ENCODE measurements at places on chromosomes 7 and 10.

DNA sequence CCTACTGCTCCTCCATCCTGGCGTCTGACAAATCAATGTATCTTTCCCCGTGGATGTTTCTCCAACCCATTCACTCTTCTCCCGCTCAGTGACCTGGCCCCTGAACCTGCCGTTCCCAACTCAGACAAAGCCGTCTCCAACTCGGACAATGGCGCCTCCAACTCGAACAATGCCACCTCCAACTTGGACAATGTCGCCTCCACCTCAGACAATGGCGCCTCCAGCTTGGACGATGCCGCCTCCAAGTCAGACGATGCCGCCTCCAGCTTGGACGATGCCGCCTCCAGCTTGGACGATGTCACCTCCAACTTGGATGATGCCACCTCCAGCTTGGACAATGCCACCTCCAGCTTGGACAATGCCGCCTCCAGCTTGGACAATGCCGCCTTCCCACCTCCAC is 608.6 kb downstream of the DNAJB6 start:
- DNase-seq: no peak

DNA sequence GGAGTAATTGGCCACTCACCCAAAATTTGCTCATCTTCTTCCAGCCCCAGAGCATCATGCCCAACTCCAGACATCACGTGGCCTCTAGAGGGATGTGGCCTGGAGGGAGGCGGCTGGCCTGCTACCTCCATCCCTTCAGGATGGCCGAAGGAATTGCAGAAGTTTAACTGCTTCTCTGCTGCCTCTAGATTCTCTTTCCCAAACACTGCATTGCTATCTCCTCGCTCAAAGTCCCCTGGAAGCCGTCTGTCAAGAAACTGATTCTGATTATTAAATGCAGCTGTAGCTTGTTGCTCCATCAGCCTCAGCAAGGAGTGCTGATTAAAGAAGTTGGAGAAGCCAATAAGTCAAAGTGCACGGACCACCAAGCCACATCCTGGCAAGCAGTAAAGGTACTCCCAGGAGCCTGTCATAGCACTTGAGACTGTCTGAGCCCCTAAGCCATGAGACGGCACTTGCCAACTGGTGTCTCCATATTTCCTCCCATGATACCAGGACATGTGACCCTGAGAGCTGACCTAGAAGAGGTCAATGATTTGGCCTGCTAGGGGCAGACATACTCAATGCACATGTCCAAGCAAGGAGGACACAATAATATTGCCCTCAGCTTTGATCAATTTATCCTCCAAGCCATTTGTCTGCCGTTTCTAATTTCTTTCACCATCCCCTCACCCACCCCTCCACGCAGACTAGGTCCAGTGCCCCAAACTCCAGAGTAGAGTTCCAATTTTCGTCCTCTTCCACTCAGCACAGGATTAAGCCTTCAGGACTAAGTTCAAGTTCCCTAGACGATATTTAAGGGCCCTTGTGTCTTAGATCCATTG is 84.2 kb downstream of the TBXAS1 start:
- no peak for DNase-seq

DNA sequence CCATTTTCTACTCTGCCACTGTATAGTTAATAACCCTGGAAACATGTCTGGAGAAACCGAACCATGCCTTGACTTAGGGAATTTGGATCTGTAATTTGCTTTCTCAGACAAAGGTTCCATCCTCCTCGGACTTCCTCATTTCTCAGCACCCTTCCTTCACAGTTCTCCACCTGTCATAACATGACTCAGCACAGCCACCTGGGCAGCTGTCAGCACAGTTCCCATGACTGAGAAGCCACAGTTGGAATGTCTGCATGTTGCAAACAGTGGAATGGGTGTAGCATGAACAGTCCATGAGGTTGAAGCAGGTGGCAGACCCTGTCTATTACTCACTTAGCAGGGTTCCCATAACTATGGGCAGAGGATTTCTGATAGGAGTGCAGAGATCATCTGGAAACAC is 634 bp upstream of the OR9A4 start:
- no peak for DNase-seq

GRCh38 chr10:51663086-51663485 is 36.3 kb downstream of the CSTF2T start:
- no peak for DNase-seq

GRCh38 chr10:103881416-103882284 is 26.3 kb upstream of the SH3PXD2A start:
- DNase-seq: no peak

DNA sequence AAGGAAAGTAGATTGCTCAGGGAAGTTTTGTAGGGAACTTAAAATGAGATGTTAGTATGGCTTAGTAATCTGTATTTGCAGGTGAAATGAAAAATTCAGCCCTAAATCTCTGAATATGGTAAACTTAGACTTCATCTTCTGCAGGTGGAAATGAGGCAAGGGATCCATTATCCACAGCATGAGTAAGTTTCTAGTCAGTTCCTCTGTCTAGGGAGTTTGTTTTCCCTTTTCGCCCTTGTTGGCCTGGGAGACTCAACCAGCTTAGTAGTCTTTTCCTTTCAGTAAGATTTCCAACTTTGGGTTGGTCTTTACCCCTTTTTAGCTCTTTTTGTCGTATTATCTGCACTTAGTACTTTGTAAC is 65.6 kb downstream of the ZEB1 start:
- DNase-seq: no peak

GRCh38 chr10:68553138-68553537 is 7.0 kb upstream of the TET1 start:
- no peak for DNase-seq

DNA sequence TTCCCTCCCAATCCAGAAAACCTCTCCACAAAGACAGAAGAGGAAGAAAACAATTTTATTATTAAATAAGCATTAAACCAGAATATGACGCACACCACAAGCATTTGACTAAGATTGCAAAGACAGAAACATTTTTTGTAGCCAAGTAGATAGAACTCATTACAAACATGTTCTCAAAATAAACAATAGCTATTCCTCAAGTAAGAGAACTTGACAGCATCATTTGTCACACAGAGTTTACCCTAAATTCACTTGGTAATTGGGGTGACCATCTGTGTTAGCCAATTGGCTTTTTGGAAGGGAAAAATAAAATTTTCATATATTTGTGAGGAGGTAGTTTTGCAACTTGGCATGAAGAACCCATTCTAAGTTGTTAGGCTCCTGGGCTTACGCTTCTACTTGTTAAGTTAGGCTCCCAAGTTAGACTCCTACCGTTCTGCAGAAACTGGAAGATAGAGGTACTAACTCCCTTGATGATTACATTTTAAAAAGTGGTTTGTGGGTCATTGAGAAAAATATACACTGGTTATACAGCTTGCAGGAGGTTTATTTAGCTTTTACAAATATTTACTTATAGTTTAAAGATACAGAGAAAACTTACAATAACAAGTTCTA is 618.6 kb upstream of the CNTNAP2 start:
- no peak for DNase-seq

- DNase-seq: no peak
Measured at GRCh38 chr10:46250481-46250880, 36.3 kb upstream of the ANTXRL start.

- DNase-seq: peak; percentile 88
Measured at GRCh38 chr7:81684514-81685269, 85.2 kb downstream of the HGF start.

DNA sequence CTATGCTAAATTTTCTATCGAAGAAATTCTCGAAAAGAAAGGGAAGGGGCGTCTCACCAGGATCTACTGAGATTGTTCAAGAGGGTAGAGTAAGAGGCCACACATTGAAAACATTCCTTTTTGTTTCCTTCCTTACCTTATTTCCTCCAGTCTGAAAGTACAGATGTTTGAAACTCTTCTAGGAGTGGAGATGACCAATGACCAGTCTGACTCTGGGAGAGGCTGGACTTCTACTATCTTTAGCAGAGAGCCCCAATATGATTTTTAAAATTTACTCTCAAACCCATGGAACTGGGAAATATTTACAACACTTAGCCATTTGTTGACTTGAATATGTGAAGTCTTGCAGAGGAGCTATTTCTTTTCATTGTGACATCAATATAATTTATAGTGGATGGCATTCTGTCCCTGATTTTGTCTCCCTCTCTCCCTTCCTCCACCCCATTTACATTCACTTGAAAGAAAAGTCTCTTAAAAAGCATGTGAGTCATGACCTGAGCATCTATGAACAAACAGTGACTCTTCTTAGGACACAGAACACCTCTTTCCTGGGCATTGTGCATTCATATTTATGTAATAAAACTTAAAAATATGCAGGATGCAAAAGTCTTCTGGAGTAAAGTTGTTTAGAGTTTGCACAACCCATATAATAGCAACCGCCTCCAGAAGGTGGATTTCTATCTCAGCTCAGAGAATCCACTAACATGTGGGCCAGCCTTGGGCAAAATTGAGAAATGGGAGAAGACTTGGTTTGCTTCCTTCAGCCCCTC is 31.2 kb upstream of the BMPER start:
- DNase-seq: no peak

DNA sequence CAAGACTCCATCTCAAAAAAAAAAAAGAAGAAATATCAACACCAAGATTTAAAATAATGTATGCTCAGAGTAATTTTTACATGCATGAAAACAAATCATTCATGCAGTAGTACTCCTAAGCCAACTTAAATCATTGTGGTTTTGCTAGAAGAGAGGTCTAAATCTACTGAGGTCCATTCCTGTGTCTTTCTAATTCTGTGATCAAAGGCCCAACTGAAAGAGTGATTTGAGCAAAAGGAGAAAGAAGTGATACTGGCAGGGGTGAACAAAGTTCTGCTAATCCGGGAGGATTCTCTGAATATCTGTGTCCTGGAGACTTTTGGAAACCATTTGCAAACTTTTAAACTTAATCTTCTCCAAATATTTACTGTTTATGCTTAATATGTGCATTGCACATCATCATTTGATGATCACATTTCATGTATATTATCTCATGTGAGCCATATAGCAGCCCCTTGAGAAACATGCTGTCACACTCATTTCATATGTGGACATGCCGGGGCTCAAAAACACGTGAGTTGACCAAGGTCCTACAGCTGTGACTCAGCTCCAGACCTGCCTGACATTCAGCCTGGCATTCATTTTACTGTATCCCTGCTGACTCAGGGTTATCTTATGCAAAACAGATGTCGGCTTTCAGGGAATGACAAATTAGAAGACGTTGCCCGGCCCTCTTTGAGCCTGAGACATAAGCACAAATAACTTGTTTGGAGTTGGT is 76.4 kb downstream of the FAM107B start:
- no peak for DNase-seq

GRCh38 chr10:93039721-93040120 is 20.9 kb upstream of the CYP26C1 start:
- DNase-seq: peak; percentile 0

DNA sequence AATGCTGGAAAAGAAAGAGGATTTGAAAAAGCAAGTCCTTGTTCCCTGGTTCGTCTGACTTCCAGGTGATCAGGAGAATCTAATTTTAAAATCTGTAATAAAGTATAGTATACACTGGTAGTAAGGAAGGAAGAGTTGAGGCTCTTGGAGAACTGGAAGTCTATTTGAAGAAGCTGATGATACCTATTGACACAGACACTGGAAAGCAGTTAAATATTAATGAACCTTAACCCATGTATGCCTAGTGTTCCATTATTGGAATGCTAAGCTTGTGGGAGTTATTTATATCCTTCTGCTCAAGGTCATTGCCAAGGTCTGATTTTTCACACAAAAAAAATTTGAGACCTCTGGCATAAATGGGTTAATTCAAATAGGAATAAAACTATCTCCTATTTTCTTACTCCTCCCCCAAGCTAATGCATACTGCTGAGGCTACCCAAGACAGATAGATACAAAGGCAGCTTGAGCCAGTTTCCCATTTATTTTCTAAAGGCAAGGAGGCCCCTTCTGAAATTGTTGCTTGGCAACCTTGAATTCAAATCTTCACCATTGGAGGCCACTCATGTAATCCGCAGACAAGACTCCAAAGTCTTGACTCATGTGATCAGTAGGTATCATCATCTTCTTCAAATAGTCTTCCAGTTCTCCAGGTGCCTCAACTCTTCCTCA is 110.2 kb downstream of the FZD1 start:
- DNase-seq: no peak

- no peak for DNase-seq
Measured at GRCh38 chr10:17479822-17480221, 25.4 kb upstream of the ST8SIA6 start.

DNA sequence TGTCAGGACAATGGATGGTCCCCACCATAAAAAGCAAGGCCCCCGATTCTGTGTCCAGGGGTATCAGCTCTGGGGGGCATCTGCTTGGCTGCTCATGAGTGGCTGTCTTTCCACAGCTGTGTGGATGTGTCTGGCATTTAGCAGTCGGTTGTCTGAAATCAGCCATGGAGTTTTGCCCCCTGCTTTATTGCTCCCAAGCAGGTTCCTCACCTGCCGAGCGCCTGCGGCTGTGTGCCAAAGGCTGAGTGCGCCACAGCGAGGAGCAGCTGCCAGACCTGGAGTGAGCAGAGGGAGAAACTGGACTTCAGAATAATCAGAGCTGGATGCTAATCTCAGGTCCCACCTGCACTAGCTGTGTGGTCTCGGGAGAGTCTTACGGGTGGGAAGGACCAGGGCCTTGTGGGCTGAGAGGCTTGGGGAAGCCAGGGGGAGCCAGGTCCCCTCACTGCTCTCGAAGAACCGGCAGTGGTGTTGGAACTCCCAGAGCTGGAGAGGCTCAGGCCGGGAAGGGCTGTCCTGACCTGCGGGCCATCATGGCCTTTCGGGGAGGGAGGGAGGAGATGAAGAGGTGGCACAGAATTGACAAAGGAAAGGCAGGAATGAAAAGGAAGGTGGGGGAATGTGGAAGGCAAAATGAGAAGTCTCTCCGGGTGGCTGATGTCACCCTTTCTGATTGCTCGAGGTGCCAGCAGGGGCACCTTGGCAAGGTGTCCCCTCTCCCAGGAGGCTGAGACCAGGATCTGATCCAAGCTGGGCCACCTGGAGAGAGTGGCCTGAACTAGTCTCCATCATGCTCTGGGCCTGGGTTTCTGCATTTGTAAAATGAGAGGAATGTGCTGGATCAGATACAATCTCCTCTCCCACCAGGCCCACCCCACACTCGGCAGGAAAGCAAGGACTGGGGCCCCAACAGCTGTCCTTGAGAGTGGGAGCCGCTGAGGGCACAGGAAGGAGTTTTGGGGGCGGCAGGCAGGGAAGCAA is 30.2 kb upstream of the LEP start:
- DNase-seq: no peak
